ENCODE measurements at places on chromosomes 2 and 18.

DNA sequence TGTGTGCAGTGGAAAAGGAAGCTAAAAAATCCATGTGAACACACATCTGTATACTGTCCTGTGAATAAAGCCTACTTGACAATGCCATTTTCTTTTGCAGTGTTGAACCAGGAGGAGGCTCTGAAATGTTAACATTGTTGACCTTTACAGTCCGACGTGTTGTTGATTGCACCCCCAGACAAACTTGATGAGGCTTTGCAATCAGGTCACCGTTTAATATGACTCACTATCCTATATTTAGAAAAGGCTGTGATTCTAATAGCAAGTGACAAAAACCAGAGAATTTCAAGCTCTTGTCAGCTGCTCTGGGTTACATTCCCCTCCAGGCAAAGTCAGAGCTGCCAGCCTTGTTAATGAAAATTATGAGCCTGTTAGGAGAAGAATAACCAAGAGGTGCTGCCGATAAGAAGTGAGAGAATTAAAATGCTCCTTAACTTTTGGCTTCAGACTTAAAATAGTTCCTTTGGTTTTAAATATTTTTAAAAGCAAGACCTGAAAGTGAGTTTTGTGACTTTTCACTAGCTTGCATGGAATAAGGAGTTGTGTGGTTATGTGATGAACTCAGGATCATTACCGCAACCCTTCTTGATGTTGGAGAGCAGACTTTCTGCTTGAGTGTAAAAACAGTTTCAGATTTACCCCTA, 162.1 kb downstream of the QPCT start:
- no peak for DNase-seq

- no peak for DNase-seq
Observed at GRCh38 chr2:26582890-26583289, 58.3 kb downstream of the CIB4 start.

GRCh38 chr2:127698553-127699355, 2.5 kb upstream of the SFT2D3 start:
- DNase-seq, result no peak

GRCh38 chr2:193584522-193584938, 1389.8 kb upstream of the TMEFF2 start:
- no peak for DNase-seq

- DNase-seq, result no peak
Observed at GRCh38 chr2:230821261-230821990, 43.3 kb upstream of the ITM2C start.

- no peak for DNase-seq
Observed at GRCh38 chr18:68822926-68823325, 25.0 kb downstream of the CCDC102B start.

DNA sequence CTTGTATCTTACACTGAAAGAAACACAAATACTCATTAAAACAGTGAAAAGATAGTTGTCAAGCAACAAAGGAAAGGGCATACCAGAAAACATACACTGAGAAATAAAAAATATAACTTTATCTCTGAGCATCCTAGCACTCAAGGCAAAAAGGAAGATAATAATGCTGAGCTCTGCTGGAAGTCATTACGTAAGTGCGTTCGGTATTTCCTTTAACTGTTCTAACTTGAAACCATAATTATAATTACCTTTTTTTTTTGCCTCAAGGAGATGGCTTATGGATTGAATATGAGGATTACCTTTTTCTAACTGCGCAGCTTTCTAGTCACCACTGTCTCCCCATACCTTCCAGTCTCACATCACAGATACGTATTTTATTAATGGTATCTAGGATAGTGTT, 308.1 kb downstream of the GBX2 start:
- no peak for DNase-seq

GRCh38 chr2:154960802-154961583, 262.5 kb downstream of the KCNJ3 start:
- no peak for DNase-seq

GRCh38 chr2:20178249-20178607, 46.7 kb downstream of the SDC1 start:
- no peak for DNase-seq

DNA sequence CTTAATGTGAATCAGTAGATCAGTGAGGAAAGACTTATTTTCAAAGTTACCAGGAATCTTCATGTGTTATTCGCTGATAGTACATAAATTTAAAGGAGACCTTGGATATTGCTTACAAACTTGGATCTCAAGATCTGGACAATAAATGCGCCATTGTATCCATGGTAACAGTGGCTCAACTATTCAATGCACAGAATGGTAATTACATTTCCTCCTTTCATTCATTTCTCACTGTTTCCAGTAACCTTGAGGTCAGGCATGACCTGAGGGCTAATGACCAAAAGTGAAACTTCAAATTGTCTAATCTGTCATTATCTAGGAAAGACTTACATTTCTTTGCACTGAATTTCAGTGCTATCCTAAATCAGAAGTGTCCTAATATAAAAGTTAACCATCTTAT, 8.1 kb downstream of the LRP2 start:
- DNase-seq, result no peak

- DNase-seq, result no peak
Observed at GRCh38 chr2:23323917-23324680, 60.9 kb upstream of the KLHL29 start.

GRCh38 chr18:44841221-44841620, 160.5 kb downstream of the SETBP1 start:
- DNase-seq, result no peak

DNA sequence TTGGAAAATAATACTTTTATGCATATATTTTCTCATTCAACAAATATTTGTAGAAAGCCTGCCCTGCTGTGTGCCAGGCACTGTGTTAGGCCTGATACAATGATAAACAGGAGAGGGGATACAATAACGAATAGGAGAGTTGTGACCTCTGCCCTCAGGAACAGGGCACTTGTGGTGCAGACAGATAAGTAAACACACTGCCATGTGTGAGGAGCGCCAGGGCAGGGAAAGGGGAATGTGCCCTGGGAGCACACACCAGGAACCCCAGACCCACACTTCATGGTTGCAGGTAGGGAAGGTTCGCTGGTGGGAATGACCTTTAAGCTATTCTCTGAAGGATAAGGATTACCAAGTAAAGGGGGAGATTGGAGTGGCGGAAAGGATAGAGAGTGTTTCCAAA, 42.2 kb upstream of the DSC1 start:
- DNase-seq, result no peak

DNA sequence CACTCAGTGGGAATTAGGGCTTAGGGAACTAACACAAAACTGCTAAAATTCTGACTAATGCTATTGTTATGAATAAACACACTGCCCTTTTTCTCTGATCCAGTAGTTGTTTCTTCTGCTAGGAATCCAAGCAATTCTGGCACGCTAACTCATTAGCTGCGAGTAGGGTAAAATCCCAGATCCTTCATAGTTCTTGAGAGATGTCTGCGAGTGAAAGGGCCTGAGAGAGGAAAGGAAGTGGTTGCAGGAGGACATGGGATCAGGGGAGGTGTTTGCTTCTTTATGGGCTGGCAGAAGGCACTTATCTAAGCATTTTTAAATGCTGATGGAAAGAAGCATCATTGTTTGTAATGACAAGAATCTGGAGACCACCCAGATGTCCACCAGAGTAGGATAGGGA, 9.4 kb downstream of the MAP3K19 start:
- no peak for DNase-seq

DNA sequence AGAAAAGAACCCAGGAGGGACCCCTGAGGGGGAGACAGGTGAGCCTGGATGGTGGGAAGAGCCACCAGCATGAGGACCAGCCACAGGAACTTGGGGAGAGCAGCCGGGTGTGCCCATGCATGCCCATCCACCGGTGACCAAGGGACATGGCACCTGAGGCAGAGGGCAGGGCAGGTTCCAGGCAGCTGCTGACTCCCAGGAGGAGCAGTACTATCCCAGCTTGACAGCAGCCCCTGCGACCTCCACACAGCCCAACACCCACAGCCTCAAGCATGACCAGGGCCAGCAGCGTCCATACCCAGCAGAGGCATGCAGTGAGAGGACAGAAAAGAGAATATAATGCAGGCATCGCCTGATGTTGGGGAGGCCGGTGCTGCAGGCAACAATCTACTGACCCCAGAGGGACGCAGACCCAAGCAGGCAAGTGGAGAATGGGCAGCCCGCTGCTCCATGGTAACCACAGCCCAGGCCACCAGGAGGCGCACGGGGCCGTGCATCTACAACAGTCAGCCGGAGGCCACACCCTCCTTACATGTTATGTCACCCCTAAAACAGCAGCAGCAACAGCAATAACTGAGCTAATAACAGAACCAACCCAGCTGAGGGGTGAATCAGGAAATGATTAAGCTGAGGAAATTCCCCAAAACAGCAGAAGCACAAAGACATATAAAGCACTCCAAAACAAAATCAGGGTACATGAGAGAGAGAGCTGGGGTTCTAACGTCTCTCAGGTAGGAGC, 44.1 kb downstream of the ANKMY1 start:
- peak; percentile 52 for DNase-seq

DNA sequence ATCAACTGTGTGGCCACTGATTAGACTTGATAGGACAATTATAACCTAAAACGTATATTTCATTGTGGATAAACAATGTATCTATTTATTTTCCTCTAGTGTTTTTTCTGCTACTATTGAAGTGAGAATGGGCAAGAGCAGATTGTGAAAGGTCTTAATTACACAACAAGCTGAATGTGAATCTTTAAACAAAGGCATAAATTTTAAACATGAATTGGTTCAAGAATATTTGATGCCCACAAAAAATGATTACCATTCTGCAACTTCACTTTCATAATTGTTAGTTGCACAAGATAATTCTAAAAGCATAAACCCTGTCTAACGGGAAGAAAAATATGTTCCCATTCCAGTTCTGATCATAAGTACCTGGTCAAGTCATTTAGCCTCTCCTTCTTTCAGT, 285.6 kb downstream of the GULP1 start:
- no peak for DNase-seq

GRCh38 chr2:162826921-162827320, 11.6 kb downstream of the KCNH7 start:
- DNase-seq, result no peak

GRCh38 chr2:203646266-203646864, 60.1 kb upstream of the CD28 start:
- DNase-seq, result no peak

DNA sequence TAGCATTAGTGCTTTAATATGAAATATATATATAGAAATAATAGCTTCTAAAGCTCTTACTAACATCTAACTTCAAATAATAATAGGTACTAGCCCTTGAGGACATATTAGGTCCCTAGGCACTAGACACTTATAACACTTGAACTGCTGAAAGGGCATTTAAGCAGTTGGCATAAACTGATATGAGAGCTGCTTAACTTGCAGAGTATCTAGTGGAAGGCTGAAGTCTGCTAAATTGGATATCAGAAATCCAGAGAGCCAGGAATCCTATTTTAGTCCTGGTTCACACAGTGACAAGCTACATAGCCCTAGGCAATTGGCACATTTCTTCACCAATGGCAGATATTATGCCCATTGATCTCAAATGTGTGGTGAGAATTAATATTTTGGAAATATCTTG, 326.9 kb upstream of the UBE2E3 start:
- DNase-seq, result no peak

DNA sequence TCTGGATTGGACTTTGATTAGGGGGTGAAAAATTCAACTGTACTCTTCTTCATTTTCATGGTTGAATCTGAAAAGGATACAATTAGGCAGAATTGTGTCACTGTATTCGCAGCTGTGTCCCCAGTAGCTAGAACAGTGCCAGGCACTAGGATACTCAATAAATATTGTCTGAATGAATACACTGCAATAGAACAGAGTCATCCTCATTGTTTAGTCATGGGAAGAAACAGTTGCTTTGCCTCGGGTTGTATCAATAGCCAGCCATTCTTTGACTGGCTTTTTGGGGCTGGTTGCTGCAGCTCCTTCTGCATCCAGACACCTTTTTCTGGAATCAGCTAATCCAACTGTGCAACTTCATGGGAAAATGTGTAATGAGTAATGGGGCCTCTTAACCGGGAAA, 18.1 kb upstream of the DYNC1I2 start:
- DNase-seq, result no peak
